ENCODE measurements at places on chromosomes 4 and X.

DNA sequence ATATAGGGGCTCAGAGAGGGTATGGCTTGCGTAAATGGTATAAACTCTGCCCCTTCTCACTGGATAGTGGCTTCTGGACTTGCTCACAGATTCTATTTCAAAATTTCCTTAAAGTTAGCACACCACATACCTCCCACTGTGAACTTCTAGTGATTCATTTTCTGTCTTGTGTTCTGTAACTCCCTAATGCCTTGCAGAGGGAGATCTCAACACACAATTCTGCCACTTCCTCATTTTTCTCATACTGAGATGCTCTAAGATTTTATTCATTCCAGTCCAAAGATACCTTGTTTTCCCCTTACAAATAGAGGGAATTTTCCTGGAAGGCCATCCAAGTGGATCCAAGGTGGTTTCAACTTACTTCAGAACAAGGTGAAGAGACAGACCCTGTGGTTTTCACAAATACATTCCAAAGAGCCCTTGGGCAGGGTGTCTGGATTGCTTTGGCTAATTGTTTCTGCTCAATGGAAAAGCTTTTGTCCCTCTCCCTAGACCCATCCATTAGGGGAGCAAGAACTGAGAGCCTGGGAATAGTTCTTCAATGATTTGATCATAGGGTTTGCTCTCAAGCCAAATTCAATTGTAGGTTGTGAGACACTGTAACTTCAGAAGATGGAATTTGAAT lies 52.1 kb upstream of the CAPN6 start:
- no peaks in the 10 kb centered on the region for H3K36me3 ChIP-seq
- no peaks in the 10 kb centered on the region for H3K4me1 ChIP-seq
- DNase-seq = no peak
- no peak overlapping the region for H3K4me3 ChIP-seq

DNA sequence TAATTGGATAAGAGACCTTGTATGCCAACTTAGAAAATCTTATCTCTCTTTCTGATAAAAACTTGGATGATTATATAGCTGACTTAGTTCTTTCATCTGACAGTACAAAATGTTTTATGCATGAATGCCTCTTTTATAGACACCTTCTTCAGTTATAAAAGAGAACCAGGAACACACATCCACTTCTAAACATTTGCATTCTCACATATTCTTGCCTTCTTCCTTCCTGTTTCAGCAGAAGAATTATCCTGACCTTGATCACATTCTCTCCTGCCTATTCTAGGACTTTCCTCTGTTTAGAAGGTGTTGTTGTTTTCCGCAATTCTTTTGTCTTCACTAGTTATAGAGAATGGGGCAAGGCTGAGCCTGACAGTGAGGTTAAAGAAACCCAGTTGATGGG lies 80.9 kb downstream of the LARP7 start:
- H3K4me3 ChIP-seq = no peak overlapping the region
- no peaks in the 10 kb centered on the region for H3K36me3 ChIP-seq
- H3K27me3 ChIP-seq = no peaks in the 10 kb centered on the region
- no peaks in the 10 kb centered on the region for H3K4me1 ChIP-seq

- no peak for DNase-seq
- H3K27me3 ChIP-seq = no peaks in the 10 kb centered on the region
Observed at GRCh38 chr4:46924789-46925529, 15.9 kb upstream of the COX7B2 start.

DNA sequence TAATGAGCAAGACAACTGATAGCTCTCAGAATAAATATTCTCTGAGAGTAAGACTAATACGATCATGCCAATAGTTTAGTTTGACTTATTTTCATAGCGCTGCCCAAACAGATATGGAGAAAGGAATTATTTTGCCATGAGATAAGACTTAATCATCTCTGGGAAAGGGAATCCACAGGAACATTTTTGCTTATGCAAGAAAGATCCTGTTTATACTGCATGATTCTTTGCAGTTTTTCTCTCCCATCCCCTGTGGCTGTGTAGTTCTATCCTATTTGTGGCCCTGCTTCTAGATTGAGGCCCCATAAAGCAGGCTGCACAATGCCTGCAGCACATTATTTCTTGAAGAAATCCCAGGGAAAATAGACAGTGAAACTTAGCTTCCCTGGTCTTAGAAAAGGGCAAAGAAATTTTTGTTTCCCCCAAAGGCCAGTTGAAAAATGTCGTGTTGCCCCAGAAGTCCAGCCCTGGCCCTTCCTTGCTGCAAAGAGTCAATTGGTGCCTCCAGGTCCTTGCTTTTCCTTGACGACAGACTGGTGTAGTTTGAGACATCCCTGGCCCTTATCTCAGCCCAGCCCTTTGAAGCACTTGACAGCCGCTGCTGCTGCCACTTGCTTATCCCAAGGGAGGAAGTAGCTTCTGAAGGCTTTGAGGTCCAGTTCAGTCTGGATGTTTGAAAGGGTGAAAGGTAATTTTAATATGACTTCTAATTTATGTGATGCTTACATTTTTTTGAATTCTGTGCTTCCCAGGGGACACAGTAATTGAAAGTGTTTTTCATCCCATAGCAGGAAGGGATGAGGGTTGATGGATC lies 45.0 kb upstream of the SH3RF1 start:
- no peaks in the 10 kb centered on the region for H3K36me3 ChIP-seq
- no peak for DNase-seq
- H3K4me3 ChIP-seq = no peak overlapping the region
- no peak overlapping the region for H3K27ac ChIP-seq
- no peaks in the 10 kb centered on the region for H3K4me1 ChIP-seq

- no peak overlapping the region for H3K4me3 ChIP-seq
- H3K36me3 ChIP-seq = no peaks in the 10 kb centered on the region
- H3K27ac ChIP-seq = no peak overlapping the region
- no peaks in the 10 kb centered on the region for H3K27me3 ChIP-seq
Observed at GRCh38 chrX:57925806-57926205, 15.5 kb upstream of the ZXDA start.

DNA sequence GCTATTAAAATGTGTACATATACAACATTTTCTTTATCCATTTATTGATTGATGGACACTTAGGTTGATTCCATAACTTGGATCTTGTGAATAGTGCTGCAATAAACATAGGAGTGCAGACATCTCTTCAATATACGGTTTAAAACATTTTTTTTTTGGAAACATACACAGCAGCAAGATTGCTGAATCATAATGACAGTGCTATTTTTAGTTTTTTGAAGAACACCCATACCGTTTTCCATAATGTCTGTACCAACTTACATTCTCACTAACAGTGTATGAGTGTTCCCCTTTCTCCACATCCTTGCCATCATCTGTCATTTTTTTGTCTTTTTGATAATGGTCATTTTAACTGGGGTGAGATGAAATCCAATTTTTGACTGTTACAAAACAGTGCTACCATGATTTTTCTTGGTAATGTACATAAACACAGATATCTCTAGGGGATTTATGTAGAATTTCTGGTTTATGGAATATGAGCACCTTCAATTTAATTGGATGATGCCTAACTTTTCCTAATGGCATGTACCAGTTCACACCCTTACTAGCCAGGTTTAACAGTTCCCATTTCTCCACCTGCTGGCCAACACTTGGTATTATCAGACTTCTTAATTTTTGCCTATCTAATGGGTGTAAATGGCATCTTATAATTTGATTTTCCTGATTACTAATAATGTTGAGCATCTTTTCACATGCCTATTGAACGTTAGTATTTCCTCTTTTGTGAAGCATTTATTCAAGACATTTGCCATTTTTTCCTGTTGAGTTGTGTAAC lies 21.0 kb upstream of the TMSB15B start:
- DNase-seq = peak; percentile 7
- H3K27me3 ChIP-seq = no peaks in the 10 kb centered on the region
- H3K36me3 ChIP-seq = no peaks in the 10 kb centered on the region

DNA sequence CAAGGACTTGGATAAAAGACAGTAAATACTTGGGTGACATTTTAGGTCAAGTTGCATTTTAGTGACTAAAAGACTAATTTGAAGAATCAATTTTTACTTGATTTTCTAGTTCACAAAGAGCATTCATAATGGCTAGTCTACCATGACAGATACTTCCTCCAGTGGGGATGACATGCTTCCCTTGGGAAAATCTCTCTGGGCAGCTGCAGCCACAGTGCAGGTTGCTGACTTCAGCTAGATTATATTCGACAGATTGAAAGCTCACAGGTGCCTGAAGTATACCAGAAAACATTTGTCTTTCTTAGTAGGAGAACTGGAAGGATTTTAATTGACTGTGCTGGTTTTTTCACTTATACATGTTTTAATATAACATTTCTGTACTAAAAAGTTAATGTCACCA lies 209.6 kb upstream of the MAGEB2 start:
- H3K36me3 ChIP-seq = no peaks in the 10 kb centered on the region
- no peaks in the 10 kb centered on the region for H3K27me3 ChIP-seq
- no peak overlapping the region for H3K27ac ChIP-seq
- no peak overlapping the region for H3K4me3 ChIP-seq
- H3K4me1 ChIP-seq = no peaks in the 10 kb centered on the region

DNA sequence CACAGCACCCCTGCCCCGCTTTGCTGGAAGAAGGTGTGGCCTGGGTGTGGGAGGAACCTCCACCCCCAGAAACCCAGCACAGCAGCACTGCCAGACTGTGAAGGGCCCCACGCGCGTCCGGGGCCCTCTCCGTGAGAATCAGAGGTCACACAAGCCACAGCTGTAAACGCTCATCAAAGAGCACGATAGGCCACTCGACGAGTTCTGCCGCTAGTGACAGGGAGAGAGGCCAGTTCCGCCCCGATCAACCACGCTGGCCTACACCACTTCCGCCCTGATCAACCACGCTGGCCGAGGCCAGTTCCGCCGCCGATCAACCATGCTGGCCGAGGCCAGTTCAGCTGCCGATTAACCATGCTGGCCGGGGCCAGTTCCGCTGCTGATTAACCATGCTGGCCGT lies 25.9 kb upstream of the ADRA2C start:
- H3K36me3 ChIP-seq = no peaks in the 10 kb centered on the region
- H3K4me3 ChIP-seq = no peak overlapping the region
- H3K27me3 ChIP-seq = peaks cover 4% of the 10 kb centered on the region
- H3K27ac ChIP-seq = no peak overlapping the region
- no peaks in the 10 kb centered on the region for H3K4me1 ChIP-seq

DNA sequence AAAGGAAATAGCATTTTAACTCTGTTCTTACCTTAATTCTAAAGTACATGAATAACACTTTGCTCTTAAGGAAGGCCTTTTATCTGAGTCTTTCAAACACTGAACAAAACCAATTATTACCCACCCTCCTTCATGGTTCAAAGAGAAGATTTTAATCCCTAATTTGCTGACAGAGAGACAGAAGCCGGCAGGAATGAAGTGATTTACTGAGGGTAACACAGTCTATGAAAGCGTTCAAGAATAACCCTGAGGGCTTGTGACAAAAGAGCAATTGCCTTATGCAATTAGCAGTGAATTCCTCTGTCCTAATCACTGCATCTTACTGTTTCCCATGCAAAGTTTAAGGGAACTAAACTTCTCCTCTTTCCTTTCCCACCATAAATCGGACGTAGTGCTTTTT lies 144.1 kb downstream of the PACRGL start:
- no peak for DNase-seq
- no peaks in the 10 kb centered on the region for H3K27me3 ChIP-seq
- no peaks in the 10 kb centered on the region for H3K4me1 ChIP-seq
- H3K27ac ChIP-seq = no peak overlapping the region

- H3K27me3 ChIP-seq = no peaks in the 10 kb centered on the region
- no peak overlapping the region for H3K27ac ChIP-seq
- H3K36me3 ChIP-seq = no peaks in the 10 kb centered on the region
- no peaks in the 10 kb centered on the region for H3K4me1 ChIP-seq
- no peak overlapping the region for H3K4me3 ChIP-seq
Observed at GRCh38 chrX:107574054-107574683, 54.1 kb upstream of the PRPS1 start.

- H3K27ac ChIP-seq = no peak overlapping the region
- peaks cover 3% of the 10 kb centered on the region for H3K4me1 ChIP-seq
- no peaks in the 10 kb centered on the region for H3K36me3 ChIP-seq
- no peak for DNase-seq
Observed at GRCh38 chrX:70754169-70754848, 154.2 kb downstream of the TEX11 start.

DNA sequence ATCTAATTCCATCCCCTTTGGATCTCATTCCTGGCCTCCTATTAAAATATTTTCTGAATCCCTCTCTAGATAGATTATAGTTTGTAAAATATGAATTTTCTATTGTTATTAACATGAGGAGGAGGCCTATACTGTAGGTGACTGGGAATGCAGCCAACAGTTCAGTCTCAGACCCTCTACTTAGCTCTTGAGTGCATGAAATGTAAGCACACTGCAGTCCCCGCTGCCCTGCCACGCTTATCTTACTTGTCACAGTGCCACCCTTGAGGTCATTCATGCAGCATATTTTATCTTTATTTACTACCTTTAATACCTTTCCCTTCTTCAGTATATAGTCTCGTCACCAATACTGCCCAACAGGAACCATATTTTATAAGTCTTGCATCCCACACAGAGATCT lies 151.0 kb downstream of the CAMK2D start:
- H3K27ac ChIP-seq = no peak overlapping the region
- no peaks in the 10 kb centered on the region for H3K4me1 ChIP-seq
- H3K36me3 ChIP-seq = no peaks in the 10 kb centered on the region
- H3K27me3 ChIP-seq = no peaks in the 10 kb centered on the region
- no peak for DNase-seq

All from CD8-positive, alpha-beta memory T cell (primary cell).